Right renal pelvis (tissue), 4 donors: ENCODE measurements at places on chromosomes 7 and 10. TPM values are rescaled to one million over a fixed set of nuclear protein-coding genes. Genes with fewer than 3 reads are reported as not detected.

GRCh38 chr10:78532480-78533042, 498.9 kb downstream of the RPS24 start:
- no peak for DNase-seq

DNA sequence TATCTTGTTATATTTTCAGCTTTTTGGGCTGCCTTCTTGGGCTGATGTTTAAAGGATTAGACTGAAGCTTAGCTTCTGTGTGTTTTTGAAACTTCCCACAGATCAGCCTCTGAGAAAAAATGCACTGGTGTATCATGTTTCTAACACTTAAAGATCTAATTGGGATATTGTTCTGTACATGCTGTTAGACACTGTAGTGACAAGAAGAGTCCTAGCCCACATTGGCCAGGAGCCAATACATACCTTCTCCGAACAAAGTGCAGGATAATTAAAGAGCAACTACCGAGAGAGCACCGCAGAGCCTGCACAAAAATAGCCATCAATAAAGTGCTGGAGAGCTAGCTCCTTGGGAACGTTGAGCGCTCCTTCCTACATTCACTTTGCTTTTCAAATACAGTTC, 289.4 kb upstream of the SP8 start:
- DNase-seq: no peak

GRCh38 chr7:158097453-158098124, 490.0 kb downstream of the PTPRN2 start:
- DNase-seq: no peak

GRID2IP gene
- 0.60 TPM for polyA plus RNA-seq

DNA sequence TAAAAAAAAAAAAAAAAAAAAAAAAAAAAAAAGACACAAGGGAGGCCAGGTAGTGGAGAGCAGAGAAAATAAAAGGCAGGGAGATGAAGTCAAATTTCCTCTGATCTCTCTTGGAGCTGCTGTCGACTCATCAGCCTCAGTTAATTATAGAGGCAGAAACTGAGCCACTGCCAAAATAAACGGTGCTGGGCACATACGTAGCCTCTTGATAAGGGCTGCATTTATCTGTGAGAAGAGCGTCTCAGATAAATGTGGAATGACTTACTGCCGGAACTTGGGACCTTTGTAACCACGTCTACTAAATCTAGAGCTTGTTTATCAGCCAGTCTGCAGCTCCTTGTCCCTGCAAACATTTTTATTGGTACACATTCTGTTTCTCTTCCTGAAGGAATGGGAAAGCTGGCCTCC, 162.3 kb downstream of the BAMBI start:
- DNase-seq: no peak

GRCh38 chr10:93299606-93300287, 182.4 kb downstream of the MYOF start:
- DNase-seq: no peak

DNA sequence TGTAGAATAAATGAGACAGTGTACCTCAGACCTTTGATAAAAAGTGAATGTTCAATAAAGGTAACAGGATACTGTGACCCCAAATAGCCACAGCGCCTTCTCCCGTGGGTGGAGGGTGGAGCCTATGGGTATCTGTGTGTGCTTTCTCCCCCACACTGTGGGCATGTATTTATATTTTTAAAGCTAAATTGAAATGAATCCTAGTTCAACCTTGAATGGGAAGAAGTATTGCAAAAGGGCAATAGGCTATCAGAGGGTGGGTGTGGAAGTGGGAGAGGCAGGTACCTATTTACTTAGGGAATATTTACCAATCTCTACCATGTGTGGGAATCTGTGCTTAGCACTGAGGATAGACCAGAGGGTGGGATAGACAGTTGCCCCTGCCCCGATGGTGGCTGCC, 68.9 kb downstream of the PFKFB3 start:
- no peak for DNase-seq

- DNase-seq: no peak
Measured at GRCh38 chr7:28855538-28856217, 102.5 kb downstream of the TRIL start.

DNA sequence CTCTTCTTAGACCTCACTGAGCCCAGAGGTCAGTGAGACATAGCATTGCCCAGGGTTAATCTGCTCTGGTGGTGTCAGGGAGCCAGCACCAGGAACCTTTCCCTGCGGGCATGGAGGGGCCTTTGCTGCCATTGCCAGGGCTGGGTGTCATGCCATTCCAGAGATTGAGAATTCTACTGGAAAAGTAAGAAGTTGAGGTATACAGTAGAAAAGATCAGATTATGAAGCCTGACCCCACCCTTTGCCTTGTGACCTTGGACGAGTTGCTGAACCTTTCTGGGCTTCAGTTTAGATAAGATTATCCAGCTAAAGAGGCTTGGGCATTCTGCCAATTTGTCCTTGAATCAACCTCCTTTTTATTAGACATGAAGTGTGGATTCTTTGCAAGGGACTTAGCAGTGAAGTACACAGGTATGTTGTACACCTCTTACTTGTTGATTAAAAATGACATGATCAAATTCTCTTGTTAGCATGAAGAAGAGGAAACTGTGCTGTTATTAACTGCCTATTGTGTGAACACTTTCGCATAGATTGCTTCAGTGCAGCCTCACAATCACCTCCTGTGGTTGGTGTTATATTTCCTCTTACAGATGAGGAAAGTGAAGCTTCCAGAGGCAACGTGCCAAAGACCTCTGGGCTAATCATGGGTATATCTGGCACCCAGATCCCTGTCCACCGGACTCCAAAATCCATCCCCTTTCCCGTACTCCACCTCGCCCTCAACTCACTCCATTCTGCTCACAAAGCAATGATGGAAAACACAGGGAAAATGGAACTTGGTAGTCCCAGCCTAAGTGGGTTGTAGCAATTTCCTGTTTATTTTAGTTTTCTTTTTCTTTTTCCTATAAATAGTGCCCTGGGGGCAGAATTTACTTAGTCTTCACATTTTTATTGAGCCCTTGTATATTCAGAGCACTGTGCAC, 151.3 kb downstream of the CAMK1D start:
- no peak for DNase-seq

- DNase-seq: no peak
Measured at GRCh38 chr10:59087486-59087885, 89.0 kb upstream of the PHYHIPL start.

DNA sequence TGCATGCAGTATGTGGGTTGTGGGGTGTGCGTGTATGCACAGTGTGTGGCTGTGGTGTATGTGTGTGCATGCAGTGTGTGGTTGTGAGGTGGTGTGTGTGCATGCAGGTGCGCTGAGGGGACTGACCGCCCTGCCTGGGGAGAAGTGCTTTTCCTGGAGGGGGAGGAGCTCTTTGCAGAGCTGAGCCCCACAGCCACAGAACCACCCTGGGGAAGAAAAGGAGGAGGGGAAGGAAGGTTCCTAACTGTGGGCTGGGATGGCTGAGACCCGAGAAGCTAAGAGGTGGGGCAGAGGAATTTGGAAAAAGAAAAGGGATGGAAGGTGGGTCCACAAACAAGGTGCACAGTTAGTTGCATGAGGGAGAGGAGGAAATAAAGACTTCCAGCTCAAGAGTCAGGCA, at the start of gene TRPV5:
TRPV5 (minus strand) TSS at position 123 of the 400 bp plus-strand sequence. CDS start 287 bp downstream, outside the sequence.
- DNase-seq: no peak

CDHR1 gene
- polyA plus RNA-seq: 0.98 TPM

SHTN1 gene
- polyA plus RNA-seq: 24.8 TPM

DNA sequence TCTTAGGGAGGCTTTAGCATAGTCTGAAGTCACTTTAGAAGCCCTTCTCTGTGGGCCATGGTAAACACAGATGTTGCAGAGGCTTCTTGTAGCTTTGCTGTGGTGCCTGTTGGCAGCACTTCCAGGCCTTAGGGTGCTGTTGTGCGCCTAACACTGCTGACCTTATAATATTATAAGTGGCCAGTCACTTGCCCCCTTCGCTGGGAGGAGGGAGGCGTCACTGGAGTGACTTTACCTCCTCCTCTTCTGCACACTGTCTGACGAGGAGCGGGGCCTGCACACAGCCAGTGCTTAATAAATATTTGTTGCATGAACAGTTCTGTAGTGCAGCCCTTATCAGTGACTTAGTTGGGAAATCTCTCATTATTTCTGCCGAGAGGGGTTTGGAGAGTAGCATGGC, 63.3 kb downstream of the WDR37 start:
- DNase-seq: no peak

GPR15LG gene
- polyA plus RNA-seq: 0.78 TPM

DNA sequence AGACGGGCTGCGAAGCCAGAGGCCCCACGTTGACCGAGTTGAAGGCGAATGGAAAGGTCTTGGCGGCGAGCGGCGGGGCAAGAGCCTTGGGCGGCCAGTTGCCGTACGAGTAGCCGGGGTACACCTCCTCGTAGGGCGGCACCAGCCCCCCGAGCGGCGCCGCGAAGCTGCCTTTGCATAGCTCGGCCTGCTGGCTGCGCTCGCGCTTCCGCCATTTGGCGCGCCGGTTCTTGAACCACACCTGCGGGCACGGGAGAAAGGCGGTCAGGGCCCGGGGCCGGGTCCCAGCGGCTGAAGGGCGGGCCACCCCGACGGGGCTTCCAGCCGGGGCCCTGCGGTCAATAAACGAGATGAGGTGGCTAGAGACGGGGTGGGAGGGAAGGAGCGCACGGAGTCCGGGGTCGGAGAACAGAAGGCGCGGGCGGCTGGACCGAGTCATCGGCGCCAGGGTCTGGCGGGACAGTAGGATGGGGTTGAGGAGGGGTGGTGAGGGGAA, 4.8 kb downstream of the ELOVL3 start:
- no peak for DNase-seq
